ENCODE measurements at places on chromosomes 6 and 20.

GRCh38 chr6:150930841-150931240 is 65.3 kb downstream of the MTHFD1L start:
- DNase-seq: no peak

DNA sequence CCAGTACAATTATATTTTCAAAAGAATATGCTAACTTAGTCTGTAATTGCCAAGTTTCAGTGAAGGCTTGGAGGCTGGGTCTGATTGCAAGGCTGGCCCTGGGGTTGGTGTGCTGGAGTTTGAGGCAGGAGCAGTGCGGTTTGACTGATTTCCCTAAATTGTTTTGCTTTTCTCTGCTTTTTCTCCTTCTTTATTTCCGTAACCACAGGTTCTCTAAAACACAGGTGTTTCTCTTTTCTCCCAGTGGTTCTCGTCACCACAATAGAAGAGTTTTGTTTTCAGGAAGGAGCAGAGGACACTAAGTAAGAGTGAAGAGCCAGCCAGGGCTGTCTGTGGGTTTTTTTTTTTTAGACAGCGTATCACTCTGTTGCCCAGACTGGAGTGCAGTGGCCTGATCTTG is 8.2 kb upstream of the SNX9 start:
- no peak for DNase-seq

GRCh38 chr6:91428296-91428695 is 841.4 kb upstream of the MAP3K7 start:
- DNase-seq: no peak

- no peak for DNase-seq
Measured at GRCh38 chr6:3506200-3506599, 49.4 kb upstream of the SLC22A23 start.

GRCh38 chr6:156943816-156944215 is 166.6 kb downstream of the ARID1B start:
- no peak for DNase-seq

- no peak for DNase-seq
Measured at GRCh38 chr6:106098383-106099234, 12.5 kb downstream of the PRDM1 start.

- no peak for DNase-seq
Measured at GRCh38 chr6:15359335-15359862, 113.5 kb downstream of the JARID2 start.

- DNase-seq: no peak
Measured at GRCh38 chr6:71887006-71887743, 825 bp downstream of the RIMS1 start.

DNA sequence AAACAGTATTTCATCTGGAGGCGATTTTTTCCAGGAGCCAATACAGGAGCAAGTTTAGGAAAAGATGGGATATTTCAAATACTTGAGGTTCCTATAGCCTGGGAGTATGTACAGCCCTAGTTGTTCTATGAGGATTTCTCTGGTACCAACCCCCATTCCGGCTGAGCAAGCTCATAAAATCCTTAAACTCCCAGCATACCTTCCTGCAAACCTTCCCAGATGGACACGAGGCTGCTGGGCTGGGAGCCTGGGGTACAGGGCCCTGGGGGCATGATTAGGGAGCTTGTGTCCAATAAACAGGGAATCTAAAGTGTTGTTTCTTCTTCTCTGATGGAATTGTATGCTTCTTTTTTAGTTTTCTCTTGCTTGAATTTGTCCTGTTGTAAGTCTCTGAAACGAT is 1.5 kb downstream of the PRRC2A start:
- DNase-seq: no peak

GRCh38 chr6:47132724-47133123 is 90.6 kb upstream of the ADGRF1 start:
- no peak for DNase-seq

- peak; percentile 94 for DNase-seq
Measured at GRCh38 chr6:42879372-42880239, at the start of gene RPL7L1. Gene RPL7L1, plus strand, starts transcription at chr6:42879616. Its CDS starts 295 bp downstream, at chr6:42879911.

DNA sequence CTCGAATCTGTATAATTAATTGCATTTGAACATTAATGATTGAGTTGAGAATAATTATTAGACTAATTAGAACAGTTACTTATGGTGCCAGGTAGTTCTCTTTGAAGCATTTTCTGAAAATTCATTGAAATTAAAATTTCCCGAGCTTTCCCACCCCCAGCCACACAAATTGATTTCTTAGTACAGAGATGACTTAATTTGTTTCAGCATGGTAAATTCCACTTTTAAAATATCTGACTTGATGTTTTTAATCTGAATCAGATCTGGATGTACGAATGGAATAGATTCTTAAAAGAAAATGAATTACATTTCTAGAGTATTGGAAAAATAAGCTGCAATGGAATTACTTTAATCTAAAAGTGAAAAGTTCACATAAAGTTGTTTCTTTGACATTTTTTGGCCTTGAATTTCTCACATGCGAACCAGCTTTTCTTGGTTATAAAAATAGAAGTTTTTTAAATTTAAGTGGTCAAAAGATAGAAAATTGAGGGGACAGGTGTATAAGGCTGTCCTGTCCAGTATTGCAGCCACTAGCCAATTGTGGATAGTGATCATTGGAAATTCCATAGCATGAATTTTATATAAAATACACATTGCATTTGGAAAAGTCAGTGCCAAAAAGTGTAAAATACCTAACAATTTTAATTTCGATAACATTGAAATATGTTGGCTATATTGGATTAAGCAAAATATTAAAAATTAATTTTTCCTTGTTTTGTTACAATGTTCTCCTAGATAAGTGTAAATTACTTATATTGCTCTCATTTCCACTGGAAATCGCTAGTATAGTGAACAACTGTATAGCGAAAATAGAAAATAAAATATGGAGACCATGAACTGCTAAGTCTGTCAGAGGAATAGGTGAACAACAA is 102.9 kb downstream of the OR2B2 start:
- no peak for DNase-seq

Measured in KG1 (cell line).